H7 (cell line): ENCODE measurements at places on chromosomes 4 and X. TPM values are rescaled to one million over a fixed set of nuclear protein-coding genes. Genes with fewer than 3 reads are reported as not detected.
A peak's percentile ranks its signal among the peaks of the same experiment; 100 is the strongest.

DNA sequence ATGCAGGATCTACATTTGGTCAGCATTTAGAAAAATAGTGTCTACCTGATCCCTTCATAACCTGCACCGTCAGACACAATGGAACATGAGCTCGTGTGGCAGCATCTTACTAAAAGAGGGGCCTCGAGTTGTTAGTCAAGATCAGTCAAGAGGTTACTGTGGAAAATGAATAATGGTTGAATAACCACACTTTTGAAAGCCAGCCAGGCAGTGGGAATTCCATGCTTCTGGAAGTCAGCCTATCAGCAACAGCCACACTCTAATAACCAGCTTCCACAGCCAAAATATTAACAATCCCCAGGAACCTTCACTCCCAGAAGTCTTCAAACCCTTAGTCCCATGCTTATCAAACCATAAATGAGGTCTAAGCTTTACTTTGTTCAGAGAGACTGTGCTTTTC, 234.3 kb downstream of the HS3ST1 start:
- DNase-seq = no peak

GRCh38 chrX:84186603-84187532, 1.1 kb downstream of the RPS6KA6 start:
- DNase-seq = no peak

DNA sequence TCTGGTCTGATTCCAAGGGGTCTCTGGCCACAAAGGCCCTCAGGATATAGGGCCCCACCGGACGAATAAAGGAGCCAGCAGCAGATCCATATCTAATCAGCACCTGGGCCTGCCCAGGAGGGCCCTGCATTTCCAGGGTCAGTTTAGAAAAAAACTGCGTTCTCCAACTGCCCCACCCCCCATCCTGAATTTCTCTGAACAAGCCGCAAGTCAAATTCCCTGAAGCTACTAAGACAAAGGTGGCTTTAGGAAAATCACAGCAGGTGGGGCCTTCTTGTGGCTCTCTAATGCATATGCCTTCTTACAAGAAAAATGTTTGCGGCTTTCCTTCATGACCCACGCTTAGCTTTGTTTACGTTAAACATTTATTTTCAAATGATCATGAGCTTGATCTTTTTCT, 76.6 kb downstream of the MBNL3 start:
- DNase-seq = no peak

DNA sequence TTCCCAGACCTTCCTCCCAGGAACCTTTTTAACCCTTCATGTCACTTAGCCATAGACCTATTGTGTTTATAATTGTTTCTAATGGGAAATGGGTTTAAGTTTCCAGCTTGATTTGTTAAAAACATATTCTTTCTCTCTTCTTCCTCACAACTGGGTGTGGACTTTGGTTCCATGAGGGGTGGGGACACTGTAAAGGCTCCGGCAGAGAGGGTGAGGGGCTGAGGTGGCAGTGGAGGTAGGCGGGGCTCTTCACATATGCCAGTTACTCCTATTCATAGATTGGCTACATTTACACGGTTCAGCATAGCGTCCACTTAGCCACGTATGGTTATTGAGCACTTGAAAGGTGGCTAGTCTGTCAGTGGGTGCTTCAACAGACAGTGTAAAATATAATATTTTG, 7.8 kb downstream of the INTS6L start:
- DNase-seq = no peak

DNA sequence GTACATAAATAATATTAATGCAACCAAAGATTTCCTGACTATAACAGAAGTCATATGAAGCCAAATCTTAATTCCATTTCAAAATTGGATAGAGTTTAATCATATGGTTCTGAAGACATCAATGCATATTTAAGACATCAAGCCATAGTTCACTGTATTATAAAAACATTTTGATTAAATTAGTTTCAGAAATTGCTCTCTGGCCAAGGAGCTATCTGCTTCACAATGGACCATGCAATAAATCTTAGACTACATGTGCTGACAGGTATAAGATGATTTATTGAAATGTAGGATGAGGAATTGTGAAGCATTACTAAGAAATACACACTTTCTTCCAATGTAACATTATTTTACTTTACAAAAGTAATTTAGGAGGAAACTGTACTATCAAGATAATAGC, 81.6 kb downstream of the MID1 start:
- no peak for DNase-seq

DNA sequence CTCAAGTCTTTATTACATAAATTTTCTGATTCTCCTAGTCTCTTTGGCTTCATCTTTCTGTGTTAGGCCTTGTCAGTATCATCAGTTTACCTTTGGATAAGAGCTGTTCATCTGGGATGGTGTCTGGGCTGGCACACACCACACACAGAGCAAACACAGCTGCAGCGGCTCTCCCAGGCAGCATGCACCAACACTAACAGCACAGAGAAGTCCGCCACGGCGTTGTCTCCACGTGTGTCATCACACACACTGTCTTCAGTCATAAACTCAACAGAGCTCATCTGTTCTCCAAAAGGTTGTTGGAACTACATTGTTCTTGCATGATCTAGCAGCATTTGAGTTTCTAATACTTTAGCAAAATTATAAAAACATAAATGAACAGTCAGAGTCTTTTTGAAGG, 851.9 kb upstream of the FRG1 start:
- no peak for DNase-seq

- DNase-seq = no peak
These were observed 208.7 kb upstream of the FTHL17 start for GRCh38 chrX:31280580-31280979.

DNA sequence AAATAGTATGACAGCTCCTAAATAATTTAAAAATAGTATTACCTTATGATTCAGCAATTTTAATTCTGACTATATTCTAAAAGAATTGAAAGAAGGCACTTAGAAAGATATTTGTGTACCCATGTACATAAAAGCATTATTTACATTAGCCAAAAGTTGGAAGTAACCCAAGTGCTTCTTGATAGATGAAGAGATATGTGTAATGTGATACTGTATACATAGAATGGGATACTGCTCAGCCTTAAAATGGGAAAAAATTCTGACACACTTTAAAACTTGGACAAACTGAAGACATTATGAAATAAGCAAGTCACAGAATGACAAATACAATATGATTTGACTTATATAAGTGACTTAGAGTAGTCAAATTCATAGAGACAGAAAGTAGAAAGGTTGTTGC, 112.2 kb downstream of the IDS start:
- no peak for DNase-seq

DNA sequence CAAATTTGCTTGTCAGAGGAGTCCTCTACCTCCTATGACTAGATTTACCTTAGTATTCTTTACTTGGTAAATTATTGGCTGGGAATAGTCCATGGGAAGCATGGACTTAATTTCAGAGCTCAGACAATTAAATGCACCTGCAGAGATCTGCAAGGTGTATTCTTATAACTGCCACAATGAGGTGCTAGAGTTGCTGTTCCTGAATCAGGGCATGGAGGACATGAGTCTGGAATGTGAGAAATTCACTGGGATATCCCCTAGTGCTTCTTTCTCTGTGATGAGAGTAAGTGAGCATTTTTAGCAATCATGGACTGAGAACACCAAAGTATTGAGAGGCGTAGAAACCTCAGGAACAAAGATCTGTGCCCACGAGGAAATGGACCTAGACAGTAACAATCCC, 32.9 kb upstream of the GRID2 start:
- peak; percentile 16 for DNase-seq

DNA sequence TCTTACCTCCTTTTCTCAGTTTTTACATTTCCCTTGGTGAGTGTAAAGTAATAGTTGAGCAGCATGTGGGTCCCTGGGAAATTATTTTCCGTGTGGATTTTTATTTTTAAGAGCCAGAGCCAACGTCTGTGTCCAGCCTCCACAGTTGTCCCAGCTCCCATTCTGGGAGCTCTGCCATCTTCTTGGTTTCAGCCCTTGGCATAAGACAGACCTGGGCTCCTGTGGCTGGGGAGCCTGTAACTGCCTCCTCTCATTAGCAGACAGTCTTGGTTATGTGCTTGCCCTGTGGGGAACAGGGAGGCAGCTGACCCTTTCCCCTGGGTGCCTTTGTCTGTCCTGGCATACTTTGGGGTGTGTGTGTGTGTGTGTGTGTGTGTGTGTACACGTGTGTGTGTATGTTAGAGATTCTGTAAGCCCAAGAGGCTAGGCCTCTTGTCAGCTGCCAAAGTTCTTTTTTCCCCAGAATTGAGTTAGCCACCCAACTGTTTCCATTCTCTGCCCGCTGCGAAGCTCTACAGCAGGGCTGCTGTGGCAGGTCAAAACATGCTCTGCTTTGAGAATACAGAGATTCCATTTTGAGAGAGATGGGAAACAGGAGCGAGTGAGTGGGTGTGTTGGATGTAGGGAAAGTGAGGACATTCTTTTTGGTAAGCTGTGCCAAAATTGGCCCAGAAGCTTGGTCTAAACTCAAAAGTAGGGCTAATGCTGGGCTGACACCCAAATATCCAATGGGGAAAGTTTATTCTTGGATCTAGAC, 140.7 kb downstream of the TMEM164 start:
- no peak for DNase-seq

DNA sequence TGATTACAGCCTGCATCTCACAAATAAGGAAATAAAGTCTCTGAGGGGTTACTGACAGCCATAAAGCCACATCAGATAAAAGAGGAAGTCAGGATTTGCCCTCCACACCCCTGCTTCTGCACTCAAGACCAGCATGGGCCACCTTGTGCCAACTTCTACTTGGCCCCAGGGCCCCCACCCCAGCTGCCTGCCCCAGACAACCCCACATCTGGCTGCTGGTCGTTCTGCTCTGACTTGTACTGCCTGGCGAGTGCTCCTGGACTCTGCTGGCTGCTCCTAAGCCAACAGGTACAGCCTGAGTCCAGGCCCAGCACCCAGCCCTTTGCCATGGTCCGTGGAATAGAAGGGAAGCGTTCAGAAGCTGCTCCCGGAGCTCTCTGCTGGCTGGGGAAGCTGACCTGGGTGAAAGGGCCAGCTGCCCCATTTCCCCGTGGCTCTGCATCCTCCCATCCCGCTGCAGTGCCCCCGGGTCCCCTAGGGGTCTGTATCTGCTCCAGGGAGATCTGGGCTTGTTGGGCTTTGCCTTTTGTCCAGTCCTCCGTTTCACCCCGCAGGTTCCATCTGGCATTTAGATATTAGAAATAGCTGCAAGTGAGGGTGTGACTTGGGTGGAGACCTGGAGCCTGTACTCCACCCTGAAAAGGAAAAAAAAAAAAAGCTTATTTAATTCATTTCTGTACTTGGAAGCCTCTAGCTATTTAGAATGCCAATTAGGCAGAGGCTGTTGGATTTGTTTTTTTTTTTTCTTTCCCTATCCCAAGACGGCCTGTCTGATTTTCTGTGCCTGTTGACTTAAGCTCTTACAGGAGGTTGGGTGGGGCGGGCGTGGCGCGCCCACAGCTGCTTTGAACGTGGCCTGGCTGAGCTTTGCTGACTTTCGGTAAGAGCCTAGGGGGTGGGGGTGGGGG, 194.7 kb downstream of the PTTG2 start:
- peak; percentile 60 for DNase-seq

The NR3C2 gene
- total RNA-seq = 0.22 and 0.55 TPM in 2 replicates

The HMGN5 gene
- total RNA-seq = 1.7 and 3.5 TPM in 2 replicates

The F11 gene
- total RNA-seq = 0.28 and 0.30 TPM in 2 replicates

The NAA15 gene
- 60.5 and 68.7 TPM in 2 replicates for total RNA-seq

The INTU gene
- total RNA-seq = 10.3 and 11.8 TPM in 2 replicates

The ZMAT1 gene
- total RNA-seq = 0.87 and 3.3 TPM in 2 replicates

The ASB12 gene
- total RNA-seq = 0.73 and 0.78 TPM in 2 replicates

The CCNB3 gene
- 0.10 and 1.00 TPM in 2 replicates for total RNA-seq
